ENCODE measurements at places on chromosomes 11 and 22.
A peak's percentile ranks its signal among the peaks of the same experiment; 100 is the strongest.

GRCh38 chr11:124867700-124868099, 2.5 kb downstream of the ROBO3 start:
- no peak for DNase-seq

DNA sequence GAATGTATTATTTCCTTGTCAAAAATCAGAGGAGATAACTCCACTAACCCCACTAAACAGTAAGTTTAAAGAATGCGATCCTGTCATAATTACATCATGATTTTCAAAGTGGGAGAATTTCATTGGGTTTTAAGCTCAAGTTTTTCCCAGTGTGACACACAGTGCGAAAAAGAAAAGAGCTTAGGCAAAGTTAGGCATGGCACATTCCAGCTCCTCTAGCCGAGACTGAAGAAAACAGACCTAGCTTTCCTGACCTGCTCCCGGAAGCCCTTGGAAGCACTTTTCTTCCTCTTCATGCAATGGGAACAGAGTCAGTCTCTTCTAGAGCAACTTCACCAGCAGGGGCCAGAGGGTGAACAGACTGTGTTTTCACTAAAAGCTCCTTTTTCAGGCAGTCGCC, 76.6 kb upstream of the AKIP1 start:
- no peak for DNase-seq

- no peak for DNase-seq
Measured at GRCh38 chr11:8639655-8640054, 42.8 kb downstream of the TRIM66 start.

- DNase-seq, result no peak
Measured at GRCh38 chr11:8830641-8831040, 80.3 kb upstream of the AKIP1 start.

DNA sequence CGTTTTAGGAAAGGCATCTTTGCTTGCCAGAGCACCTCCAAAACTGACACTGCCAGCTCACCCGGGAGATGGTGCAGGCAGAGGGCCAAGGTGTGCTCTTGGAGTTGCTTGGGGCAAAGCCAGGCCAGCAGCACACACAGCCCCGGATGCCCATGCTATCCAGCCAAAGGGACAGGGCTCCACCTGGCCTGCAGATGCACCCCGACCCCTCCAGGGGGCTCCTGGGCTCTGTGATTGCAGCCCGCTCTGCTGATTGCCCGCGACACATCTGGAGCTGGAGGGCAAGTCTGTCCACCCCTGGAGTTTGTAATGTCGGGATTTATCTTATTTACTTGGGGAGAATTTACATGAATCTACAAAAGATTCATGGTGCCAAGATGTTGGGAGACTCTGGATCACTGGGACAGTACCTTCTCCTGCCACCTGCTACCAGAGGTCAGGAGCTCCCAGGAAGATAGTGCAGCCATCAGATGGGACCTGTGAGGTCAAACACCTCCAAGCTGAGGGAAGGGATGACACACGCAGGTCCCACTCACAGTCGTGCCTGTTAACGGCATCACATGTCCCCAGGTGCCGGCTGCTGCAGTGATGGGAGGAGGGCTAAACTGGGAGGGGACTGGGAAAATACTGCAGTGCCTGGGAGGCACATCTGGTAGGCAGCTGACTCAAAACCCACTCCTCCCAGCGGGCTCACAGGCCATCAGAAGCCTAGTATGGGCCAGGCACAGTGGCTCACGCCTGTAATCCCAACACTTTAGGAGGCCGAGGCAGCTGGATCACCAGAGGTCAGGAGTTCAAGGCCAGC, 17.2 kb downstream of the CBX7 start:
- no peak for DNase-seq

GRCh38 chr22:24996420-24996952, 44.0 kb downstream of the KIAA1671 start:
- no peak for DNase-seq

DNA sequence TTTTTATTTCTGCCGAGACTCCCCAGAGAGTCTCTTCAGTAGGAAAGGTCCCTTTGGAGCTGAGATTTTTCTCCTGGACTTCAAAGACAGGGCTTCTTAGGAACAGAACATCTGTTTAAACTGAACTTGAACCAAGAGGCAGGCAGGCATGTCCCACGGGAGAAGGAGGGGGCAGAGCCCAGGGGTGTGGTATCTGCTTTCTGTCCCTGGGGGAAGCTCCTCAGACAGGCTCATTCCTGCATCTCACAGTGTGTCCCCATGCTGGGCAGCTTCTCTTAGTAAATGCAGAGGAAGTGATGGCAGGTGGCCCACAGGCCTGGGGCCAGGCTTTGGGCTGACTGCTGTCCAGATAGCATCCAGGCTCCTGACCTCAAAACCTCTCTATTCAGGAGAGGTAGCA, 47.3 kb downstream of the TSPAN18 start:
- DNase-seq, result no peak

DNA sequence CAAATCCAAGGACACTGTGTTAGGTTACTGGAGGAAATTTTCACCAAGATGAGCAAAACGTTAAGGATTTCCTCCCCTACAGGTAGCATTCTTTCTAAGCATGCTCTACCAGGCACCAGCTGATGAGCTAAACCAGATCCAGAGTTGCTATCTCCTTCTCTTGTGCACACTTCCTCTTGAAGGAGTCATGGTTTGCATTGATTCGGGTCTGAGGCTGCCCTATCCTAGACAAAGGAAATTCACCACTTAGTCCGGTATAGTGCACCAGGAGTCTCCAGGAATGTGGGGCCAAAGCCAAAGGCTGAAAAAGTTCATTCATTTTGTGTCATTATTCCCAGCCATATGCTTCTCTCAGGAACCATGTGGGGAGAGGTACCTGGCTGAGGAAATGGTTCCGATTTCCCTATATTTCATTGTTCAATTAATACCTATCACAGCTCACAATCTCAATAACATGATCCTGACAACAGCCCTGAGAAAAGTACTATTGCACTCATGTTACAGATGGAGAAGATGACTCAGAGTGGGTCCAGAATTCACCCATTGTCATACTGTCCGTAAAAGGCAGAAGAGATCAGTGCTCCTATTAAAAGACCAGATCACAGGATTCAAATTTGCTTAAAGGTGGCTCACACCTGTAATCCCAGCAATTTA, 39.1 kb downstream of the SLC35F2 start:
- DNase-seq, result no peak

- peak; percentile 59 for DNase-seq
Measured at GRCh38 chr11:126607374-126607773, 251.9 kb downstream of the ST3GAL4 start.

- DNase-seq, result no peak
Measured at GRCh38 chr22:24209687-24210086, 28.4 kb downstream of the SUSD2 start.

DNA sequence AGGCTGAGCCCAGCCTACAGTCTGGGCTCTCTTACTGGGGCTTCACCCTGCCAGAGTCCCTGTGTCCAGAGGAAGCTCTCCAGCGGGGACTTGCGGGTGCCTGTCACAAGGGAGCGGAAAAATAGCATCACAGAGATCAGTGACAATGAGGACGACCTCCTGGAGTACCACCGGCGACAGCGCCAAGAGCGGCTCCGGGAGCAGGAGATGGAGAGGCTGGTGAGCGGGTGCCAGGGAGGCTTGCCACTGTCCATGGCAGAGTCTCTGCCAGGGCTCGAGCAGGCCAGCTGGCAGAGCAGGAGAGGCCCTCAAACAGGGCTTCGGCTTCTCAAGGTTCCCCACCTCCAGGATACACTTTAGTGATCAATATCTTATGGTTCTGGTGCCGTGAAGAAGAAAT, 21.0 kb downstream of the PHLDB1 start:
- no peak for DNase-seq

- peak; percentile 19 for DNase-seq
Measured at GRCh38 chr22:33579448-33580093, 340.7 kb downstream of the LARGE1 start.

GRCh38 chr11:46357483-46357936, 10.2 kb downstream of the DGKZ start:
- DNase-seq, result no peak

GRCh38 chr22:17105143-17106129, 15.7 kb downstream of the TMEM121B start:
- no peak for DNase-seq

- DNase-seq, result no peak
Measured at GRCh38 chr22:23014250-23014649, 56.1 kb upstream of the GNAZ start.

- DNase-seq, result no peak
Measured at GRCh38 chr11:2655016-2655719, 44.6 kb downstream of the KCNQ1OT1 start.

DNA sequence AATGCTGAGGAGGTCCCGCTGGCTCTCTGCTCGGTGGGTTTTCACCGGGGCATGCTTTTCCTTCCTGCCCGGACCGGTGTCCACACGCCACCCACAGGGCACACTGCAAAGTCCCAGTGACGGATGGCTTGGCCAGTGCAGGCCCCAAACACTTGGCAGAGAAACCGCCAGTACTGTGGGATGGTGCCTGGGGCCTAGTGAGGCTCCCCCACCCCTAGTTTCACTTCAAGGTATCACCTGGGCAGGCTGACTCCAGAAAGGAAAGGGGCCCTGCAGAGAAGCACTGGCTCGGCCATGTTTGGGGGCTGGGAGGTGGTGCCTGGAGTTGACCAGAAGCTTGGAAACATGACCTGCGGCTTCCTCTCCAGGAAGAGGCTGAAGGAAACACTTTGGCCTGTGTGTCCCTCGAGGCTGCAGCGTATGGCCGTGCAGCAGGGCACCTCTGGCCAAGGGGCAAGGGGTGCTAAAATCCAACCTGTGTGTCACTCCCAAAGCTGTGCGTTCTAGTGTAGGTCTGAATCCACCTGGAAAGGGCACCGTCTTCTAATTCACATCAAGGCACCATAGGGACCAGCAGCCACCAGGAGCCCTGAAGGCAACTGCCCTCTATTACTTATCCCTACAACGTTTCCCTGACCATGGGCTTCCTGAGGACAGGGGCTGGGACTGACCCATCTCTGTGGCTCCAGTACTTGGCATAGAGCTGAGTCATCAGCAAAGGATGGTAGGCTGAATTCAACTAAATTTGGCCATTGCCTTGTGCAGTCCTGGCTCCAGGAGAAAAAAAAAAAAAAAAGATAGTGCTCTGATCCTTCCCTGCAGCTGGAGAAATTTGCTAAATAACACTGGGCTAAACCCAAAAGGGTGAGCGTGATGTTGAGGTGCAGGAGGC, 22.6 kb downstream of the TPBGL start:
- no peak for DNase-seq

- DNase-seq, result no peak
Measured at GRCh38 chr11:47469361-47470179, 20.6 kb upstream of the RAPSN start.

Measured in GM04504 (cell line).